ENCODE measurements at places on chromosomes 2 and 18.

DNA sequence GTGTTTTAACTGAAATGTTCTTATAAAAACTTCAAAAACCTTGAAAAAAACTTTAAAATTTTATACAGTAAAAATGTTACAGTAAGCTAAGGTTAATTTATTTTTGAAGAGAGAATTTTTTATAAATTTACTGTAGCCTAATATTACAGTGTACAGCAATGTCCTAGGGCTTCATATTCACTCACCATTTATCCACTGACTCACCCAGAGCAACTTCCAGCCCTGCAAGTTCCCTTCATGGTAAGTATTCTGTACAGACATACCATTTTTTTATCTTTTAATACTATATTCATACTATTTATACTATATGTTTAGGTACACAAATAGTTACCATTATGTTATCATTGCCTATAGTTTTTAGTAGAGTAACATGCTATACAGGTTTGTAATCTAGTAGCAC lies 396.7 kb upstream of the MMADHC start:
- no peak for DNase-seq

- no peak for DNase-seq
Measured at GRCh38 chr2:115946891-115947290, 1504.5 kb downstream of the DPP10 start.

- peak; percentile 12 for DNase-seq
Measured at GRCh38 chr18:55998071-55998522, 410.1 kb upstream of the TCF4 start.

DNA sequence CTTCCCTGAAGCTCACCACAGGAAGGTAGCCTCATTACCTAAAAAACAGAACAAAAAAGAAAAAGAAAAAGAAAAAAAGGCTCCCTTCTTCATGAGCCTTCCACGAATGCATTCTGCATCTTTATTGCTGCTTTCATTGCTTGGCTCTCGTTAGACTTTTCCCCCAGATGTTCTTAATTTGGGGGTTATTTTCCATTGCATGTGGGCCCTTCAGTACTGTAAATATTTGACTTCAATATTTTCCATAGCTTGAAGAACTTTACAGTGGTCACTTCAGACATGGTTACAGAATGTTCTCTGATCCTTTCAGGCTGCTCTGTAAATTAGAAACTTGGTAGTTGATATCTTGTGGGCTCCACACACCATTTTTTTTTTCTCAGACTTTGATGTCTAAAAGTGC lies 65.6 kb upstream of the COPS8 start:
- DNase-seq: no peak

- no peak for DNase-seq
Measured at GRCh38 chr18:36680042-36680441, 148.8 kb downstream of the TPGS2 start.

- no peak for DNase-seq
Measured at GRCh38 chr18:48734460-48734859, 195.6 kb downstream of the CTIF start.

- no peak for DNase-seq
Measured at GRCh38 chr2:176508374-176508773, 239.1 kb downstream of the MTX2 start.
